ENCODE measurements at places on chromosomes 6 and 20. TPM values are rescaled to one million over a fixed set of nuclear protein-coding genes. Genes with fewer than 3 reads are reported as not detected.

The LBP gene
- total RNA-seq: not detected

The WFDC5 gene
- total RNA-seq: not detected

The BAG2 gene
- 1.6 TPM for total RNA-seq

The C6orf141 gene
- 55.0 TPM for total RNA-seq

The SLC17A2 gene
- not detected for total RNA-seq

The BHLHE23 gene
- total RNA-seq: not detected

The NRN1 gene
- 28.7 TPM for total RNA-seq

The MICA gene
- 34.1 TPM for total RNA-seq

The TRPC4AP gene
- 48.7 TPM for total RNA-seq

The REM1 gene
- total RNA-seq: not detected

The PEDS1 gene
- total RNA-seq: 15.4 TPM

The SALL4 gene
- total RNA-seq: 0.76 TPM

The ABHD12 gene
- 39.0 TPM for total RNA-seq

The C4B gene
- total RNA-seq: 0.97 TPM

The RIPPLY2 gene
- 0.19 TPM for total RNA-seq

The LAMP5 gene
- total RNA-seq: 1.4 TPM

The SLA2 gene
- total RNA-seq: not detected

The SLC25A27 gene
- 3.3 TPM for total RNA-seq

The GJA10 gene
- total RNA-seq: not detected

The EYA4 gene
- total RNA-seq: not detected

The MYBL2 gene
- 17.3 TPM for total RNA-seq

The MDFI gene
- 22.8 TPM for total RNA-seq

The KIAA1755 gene
- 0.16 TPM for total RNA-seq

All from bladder microvascular endothelial cell (primary cell).